Spinal cord (tissue), 10 donors: ENCODE measurements at places on chromosomes 2 and 18.

- no peaks in the 10 kb centered on the region for H3K27me3 ChIP-seq
- no peaks in the 10 kb centered on the region for H3K4me1 ChIP-seq
- no peak overlapping the region for H3K27ac ChIP-seq
- peaks cover 5% of the 10 kb centered on the region for H3K36me3 ChIP-seq
Measured at GRCh38 chr2:73939419-73939818, 12.7 kb downstream of the DGUOK start.

DNA sequence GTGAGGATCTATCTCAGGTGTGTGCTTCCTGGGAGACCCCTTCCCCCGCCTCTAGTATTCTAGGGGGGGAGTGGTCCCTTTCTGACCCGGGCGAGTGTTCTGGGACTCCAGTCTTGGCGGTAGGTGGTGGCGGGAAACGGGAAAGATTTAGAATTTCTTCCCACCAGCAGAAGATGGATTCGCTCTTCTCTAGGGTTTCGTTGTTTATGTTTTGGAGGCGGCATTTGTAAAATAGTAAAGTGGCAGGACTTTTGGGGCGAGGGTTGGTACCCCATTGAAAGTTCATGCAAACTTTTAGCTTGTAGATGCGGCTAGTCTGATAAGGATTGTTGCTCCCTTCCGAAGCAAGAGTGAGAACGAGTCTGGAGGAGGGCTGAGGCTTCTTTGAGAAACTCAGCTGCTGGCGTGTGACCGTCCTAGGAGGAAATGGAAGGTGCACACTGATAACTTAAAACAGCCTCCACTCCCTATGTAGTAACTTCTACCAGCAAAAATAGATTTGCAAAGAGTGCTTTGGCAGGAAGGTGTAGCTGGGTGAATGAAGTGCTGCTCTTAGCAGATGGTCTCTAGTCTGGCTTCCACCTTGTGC lies 412 bp downstream of the GPD2 start:
- H3K36me3 ChIP-seq = no peaks in the 10 kb centered on the region
- no peak for DNase-seq
- H3K4me3 ChIP-seq = peak overlapping the region; percentile 77
- peaks cover 12% of the 10 kb centered on the region for H3K4me1 ChIP-seq

DNA sequence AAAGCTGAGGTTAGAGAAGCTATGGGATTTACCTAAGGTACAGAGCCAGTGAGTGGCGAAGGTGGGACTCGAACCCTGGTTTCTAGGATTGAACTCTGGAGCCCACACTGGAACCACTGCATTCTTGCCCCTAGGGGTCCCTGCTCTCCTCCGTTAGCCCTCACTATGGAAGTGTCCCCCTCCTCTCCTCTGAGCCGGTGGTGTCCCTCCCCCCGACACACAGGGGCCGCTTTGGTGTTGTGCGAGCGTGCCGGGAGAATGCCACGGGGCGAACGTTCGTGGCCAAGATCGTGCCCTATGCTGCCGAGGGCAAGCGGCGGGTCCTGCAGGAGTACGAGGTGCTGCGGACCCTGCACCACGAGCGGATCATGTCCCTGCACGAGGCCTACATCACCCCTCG lies 8.5 kb upstream of the GMPPA start:
- H3K36me3 ChIP-seq = peaks cover 56% of the 10 kb centered on the region
- peaks cover 24% of the 10 kb centered on the region for H3K27me3 ChIP-seq
- no peak overlapping the region for H3K4me3 ChIP-seq
- H3K27ac ChIP-seq = no peak overlapping the region
- DNase-seq = no peak
- H3K4me1 ChIP-seq = peaks cover 8% of the 10 kb centered on the region

GRCh38 chr18:80176334-80177073 lies 67.4 kb downstream of the ADNP2 start:
- H3K27me3 ChIP-seq = no peaks in the 10 kb centered on the region
- DNase-seq = peak; percentile 66
- peaks cover 13% of the 10 kb centered on the region for H3K4me1 ChIP-seq
- H3K36me3 ChIP-seq = peaks cover 30% of the 10 kb centered on the region
- H3K27ac ChIP-seq = peak overlapping the region; percentile 71
- no peak overlapping the region for H3K4me3 ChIP-seq

- H3K4me3 ChIP-seq = no peak overlapping the region
- DNase-seq = peak; percentile 44
- no peak overlapping the region for H3K27ac ChIP-seq
- H3K36me3 ChIP-seq = no peaks in the 10 kb centered on the region
Measured at GRCh38 chr2:167420211-167420610, 531.9 kb downstream of the XIRP2 start.

GRCh38 chr2:64686283-64686956 lies 32.7 kb upstream of the SERTAD2 start:
- no peaks in the 10 kb centered on the region for H3K27me3 ChIP-seq
- no peak overlapping the region for H3K27ac ChIP-seq
- DNase-seq = no peak
- no peak overlapping the region for H3K4me3 ChIP-seq
- H3K36me3 ChIP-seq = no peaks in the 10 kb centered on the region
- no peaks in the 10 kb centered on the region for H3K4me1 ChIP-seq

DNA sequence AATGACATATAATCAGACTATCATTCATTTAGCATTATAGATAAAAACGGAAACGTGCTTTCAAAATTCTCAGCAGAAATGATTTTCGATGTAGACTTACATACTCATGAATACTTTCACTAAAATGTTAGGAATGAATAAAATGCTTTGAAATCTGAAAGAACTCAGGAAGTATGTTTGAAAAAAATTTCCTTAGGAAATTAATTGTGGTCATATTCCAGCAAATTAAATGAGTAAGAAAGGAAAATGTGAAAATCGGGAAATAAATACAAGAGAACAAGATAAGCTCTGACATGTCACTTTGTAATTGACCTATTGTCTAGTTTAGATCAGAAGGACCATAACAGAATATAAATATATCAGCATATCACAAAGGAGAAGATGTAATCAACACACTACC lies 981.0 kb upstream of the CDH2 start:
- DNase-seq = no peak
- H3K36me3 ChIP-seq = no peaks in the 10 kb centered on the region
- no peak overlapping the region for H3K27ac ChIP-seq
- H3K4me1 ChIP-seq = no peaks in the 10 kb centered on the region
- no peak overlapping the region for H3K4me3 ChIP-seq

- no peak overlapping the region for H3K4me3 ChIP-seq
- H3K27ac ChIP-seq = no peak overlapping the region
- no peak for DNase-seq
- H3K4me1 ChIP-seq = no peaks in the 10 kb centered on the region
- H3K27me3 ChIP-seq = no peaks in the 10 kb centered on the region
- no peaks in the 10 kb centered on the region for H3K36me3 ChIP-seq
Measured at GRCh38 chr2:79729532-79729931, 216.7 kb downstream of the CTNNA2 start.

DNA sequence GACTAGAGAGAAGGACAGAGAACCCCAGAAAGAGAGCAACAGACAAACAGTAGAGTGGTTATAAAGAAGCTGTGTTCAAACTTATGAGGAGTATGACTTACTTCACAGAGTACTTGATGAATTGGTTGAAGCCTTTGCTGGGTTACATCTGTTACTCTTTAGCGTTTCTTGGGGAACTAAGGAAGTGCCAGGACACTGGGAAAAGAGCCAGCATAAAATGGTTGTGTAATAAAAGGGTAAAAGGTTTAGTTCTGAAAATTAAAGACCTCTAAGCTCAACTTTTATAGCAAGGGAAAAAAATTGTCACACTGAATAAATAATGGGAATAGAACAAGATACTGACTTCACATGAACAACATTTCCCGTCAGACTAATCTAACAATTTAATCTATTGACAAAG lies 17.0 kb upstream of the STAT4 start:
- H3K4me3 ChIP-seq = no peak overlapping the region
- no peaks in the 10 kb centered on the region for H3K4me1 ChIP-seq
- no peaks in the 10 kb centered on the region for H3K27me3 ChIP-seq

DNA sequence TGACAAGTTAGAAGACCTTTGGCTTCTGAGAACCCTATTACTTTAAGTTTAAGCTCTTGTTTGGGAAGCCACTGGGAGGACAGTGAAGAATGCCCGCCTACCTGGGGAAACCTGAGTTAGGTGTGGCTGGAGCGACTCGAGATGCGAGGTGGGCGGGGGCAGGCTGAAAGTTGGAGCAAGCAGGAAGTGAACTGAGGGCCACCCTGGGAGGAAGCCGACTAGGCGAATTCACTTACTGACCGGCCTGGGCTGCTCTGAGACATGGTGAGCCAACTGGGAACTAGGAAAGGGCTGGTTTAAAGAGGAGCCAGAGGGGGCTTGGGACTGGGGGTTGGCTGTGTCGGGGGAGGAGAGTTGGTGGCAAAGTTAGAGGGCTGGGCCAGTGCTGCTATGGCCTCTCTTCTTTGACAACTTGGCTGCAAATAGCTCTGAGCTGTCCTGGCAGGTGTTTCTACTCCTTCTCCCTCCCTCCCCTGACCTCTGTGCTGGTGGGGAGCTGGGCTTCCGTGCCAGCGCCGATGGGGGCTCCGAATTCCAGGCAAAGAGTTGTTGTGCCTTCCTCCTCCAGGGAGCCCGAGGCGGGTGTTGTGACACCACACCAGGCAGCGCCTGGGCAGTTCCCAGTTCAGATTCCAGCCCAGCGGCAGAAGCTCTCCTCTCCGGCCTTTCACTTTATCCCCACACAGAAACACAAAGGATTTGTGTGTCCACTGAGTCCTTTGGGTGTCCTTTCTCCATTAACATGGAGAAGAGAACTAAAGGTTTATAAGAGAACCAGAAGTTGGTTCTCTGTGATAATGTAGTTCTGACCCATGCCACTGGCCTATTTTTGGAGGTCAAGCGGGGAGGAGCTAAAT lies at the start of gene VAMP8:
Gene VAMP8, plus strand, starts transcription at position 201 of the 857 bp plus-strand sequence. Its CDS starts 61 bp downstream, at position 262.
- DNase-seq = no peak
- no peaks in the 10 kb centered on the region for H3K36me3 ChIP-seq
- peak within 1 kb of the TSS; percentile 73 for H3K27ac ChIP-seq

- peaks cover 63% of the 10 kb centered on the region for H3K4me1 ChIP-seq
- H3K27me3 ChIP-seq = peaks cover 20% of the 10 kb centered on the region
- no peak for DNase-seq
- H3K4me3 ChIP-seq = peak overlapping the region; percentile 13
- peak overlapping the region; percentile 81 for H3K27ac ChIP-seq
- peaks cover 2% of the 10 kb centered on the region for H3K36me3 ChIP-seq
Measured at GRCh38 chr18:74454279-74454751, 2.8 kb downstream of the DIPK1C start.

- H3K27ac ChIP-seq = no peak overlapping the region
- H3K27me3 ChIP-seq = no peaks in the 10 kb centered on the region
- H3K36me3 ChIP-seq = no peaks in the 10 kb centered on the region
- H3K4me1 ChIP-seq = no peaks in the 10 kb centered on the region
- H3K4me3 ChIP-seq = no peak overlapping the region
- no peak for DNase-seq
Measured at GRCh38 chr2:151792589-151792988, 35.6 kb downstream of the ARL5A start.

GRCh38 chr2:44817673-44818335 lies 123.7 kb upstream of the SIX3 start:
- peaks cover 3% of the 10 kb centered on the region for H3K27me3 ChIP-seq
- no peaks in the 10 kb centered on the region for H3K36me3 ChIP-seq
- no peaks in the 10 kb centered on the region for H3K4me1 ChIP-seq
- no peak for DNase-seq

GRCh38 chr2:220219371-220219770 lies 591.9 kb downstream of the SLC4A3 start:
- H3K4me1 ChIP-seq = no peaks in the 10 kb centered on the region
- no peaks in the 10 kb centered on the region for H3K27me3 ChIP-seq
- DNase-seq = no peak
- no peaks in the 10 kb centered on the region for H3K36me3 ChIP-seq

GRCh38 chr2:217086718-217087117 lies 226.9 kb upstream of the TNP1 start:
- no peaks in the 10 kb centered on the region for H3K36me3 ChIP-seq
- H3K4me3 ChIP-seq = no peak overlapping the region
- no peak overlapping the region for H3K27ac ChIP-seq
- no peak for DNase-seq
- H3K27me3 ChIP-seq = no peaks in the 10 kb centered on the region

DNA sequence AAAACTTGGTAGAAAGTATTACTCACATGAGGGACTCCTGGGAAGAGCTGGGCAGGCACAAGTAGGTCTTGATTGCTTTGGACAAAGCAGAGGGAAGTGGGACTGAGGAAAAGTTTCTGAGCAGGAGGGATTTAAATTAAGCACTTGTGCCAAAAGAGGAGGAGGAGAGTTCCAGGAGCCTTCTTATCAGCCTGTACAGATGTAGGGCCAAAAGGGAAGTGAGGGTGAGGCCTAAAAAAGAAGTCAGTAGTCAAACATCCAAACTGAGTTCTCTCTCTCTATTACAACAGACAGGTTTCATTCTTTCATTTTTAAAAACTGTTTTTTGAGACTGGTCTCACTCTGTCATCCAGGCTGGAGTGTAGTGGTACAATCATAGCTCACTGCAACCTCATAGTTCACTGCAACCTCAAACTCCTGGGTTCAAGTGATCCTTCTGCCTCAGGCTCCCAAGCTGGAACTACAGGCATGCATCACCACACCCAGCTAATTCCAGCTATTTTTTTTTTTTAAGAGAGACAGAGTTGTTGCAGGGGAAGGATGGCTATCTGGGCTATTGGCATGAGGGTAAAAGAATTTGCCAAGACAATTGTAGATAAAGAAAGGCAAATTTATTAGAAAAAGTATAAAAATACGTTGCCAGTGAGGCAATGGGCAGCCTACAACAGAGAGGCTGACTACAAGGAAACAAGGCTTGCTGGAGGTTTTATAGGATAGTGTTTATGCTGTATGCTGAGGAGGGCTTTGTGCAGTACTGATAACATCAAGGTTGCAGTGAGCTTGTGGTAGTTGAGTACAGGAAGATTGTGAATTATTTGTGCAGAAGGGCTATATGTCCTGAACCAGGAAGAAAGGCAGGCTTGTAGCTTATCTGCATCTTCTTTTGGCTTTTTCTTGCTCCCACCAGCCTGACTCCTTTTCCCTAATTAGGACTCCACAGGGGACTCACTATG lies 29.0 kb downstream of the CFAP210 start:
- no peaks in the 10 kb centered on the region for H3K4me1 ChIP-seq
- no peak overlapping the region for H3K4me3 ChIP-seq
- no peaks in the 10 kb centered on the region for H3K36me3 ChIP-seq
- no peaks in the 10 kb centered on the region for H3K27me3 ChIP-seq
- H3K27ac ChIP-seq = no peak overlapping the region
